ENCODE measurements at places on chromosomes 7 and 10.

DNA sequence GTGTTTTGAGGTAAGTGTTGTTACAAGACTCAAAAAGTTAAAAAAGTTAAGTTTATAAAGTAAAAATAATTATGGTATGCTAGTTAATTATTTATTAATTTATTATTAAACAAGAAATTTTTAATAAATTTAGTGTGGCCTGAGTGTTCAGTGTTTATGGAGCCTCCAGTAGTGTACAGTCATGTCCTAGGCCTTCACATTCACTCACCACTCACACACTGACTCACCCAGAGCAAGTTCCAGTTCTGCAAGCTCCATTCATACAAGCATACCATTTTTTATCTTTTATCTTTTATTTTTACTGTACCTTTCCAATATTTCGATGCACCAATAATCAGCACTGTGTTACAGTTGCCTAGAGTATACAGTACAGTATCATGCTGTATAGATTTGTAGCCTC is 381.2 kb upstream of the MGMT start:
- no peak for DNase-seq

GRCh38 chr7:47591089-47591654 is 9.3 kb upstream of the TNS3 start:
- DNase-seq: no peak

DNA sequence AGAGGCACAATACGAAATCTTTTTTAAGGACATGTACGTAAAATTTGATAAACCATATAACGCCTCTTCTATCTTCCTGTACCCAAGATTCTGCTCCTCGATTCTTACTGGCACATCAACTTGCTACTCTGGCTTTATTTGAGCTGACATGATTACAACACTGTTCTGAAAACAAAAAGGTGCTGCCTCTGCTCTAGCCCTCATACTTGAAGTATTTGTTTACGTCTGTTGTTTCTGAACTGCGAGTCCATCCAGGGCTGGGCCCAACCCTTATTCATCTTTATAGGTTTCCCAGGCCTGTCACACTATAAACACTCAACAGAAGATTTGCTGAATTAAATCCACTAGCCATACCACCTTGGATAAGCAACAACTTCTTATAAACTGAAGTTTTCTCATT is 96.2 kb upstream of the SVIL start:
- no peak for DNase-seq

GRCh38 chr10:62306663-62307062 is 38.0 kb upstream of the RTKN2 start:
- no peak for DNase-seq

- DNase-seq: no peak
Measured at GRCh38 chr7:29605671-29606070, 42.0 kb downstream of the PRR15 start.

GRCh38 chr10:132248455-132249225 is 59.1 kb downstream of the STK32C start:
- peak; percentile 93 for DNase-seq

- DNase-seq: peak; percentile 18
Measured at GRCh38 chr10:11009471-11010308, 8.0 kb upstream of the CELF2 start.

GRCh38 chr7:3943779-3944520 is 642.9 kb downstream of the SDK1 start:
- no peak for DNase-seq

DNA sequence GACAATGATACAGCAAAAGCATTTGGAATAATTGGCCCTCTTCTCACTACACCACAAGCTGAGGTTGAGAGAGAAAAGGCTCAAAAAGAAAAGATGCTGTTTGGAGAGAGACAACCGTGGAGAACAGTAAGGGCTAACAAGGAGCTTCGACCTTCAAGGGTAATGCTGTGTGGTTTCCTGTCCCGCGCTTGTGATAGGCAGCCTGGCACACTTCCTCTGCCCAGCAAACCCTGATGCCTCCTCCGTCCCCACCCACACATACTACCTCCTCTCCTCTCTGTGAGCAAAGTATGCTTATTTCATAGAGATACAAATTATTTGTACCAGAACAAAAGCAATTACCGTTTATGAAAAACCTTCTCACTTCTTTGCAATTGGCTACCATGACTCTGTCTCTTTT is 755.4 kb downstream of the KCNMA1 start:
- DNase-seq: no peak

GRCh38 chr7:151697942-151698341 is 178.2 kb upstream of the RHEB start:
- DNase-seq: no peak

DNA sequence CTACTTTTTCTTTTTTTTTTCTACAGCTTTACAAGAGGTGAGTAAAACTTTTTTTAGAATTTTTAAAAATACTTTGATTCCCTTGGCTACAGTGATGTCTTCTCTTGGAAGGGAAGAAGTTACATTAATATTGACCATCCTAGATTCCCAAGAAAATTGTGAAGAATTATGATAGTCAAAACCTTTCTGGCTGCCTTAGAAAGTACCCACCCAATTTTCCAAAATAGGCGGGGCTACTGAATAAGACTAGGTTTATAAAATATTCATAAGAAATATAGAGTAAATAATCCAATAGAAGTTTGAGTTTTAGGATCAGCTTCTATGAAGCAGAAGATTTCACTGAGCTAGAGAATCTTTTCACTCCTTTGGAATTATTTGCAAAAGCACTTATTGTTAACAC is 3.0 kb downstream of the COL1A2 start:
- DNase-seq: no peak

- no peak for DNase-seq
Measured at GRCh38 chr10:299512-299911, 164.3 kb downstream of the ZMYND11 start.

DNA sequence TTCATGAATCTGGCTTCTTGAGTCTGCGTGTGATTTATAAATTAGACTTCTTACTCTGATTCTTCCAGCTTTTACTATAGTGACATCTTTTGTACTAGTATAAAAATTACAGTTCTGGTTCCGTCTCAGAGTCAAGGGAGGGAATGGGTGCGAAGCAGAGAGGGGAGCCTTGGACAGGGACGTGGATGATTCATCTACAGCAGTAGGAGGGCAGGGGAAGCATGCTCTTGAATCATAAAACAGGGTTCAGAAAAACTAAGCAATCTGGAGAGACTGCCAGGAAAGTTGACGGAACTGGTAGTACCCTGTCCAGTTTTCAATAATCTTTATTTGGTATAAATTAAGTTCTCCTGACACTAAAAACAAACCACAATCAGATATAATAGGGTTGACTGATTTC is 58.1 kb downstream of the ITGA8 start:
- DNase-seq: no peak

GRCh38 chr7:123824754-123825067 is 20.3 kb upstream of the HYAL4 start:
- DNase-seq: no peak

GRCh38 chr7:102008535-102009262 is 191.3 kb downstream of the CUX1 start:
- no peak for DNase-seq
